ENCODE measurements at places on chromosomes 16 and 17. TPM values are rescaled to one million over a fixed set of nuclear protein-coding genes. Genes with fewer than 3 reads are reported as not detected.

GRCh38 chr16:52568983-52569690 lies 22.2 kb upstream of the TOX3 start:
- DNase-seq: no peak

GRCh38 chr17:34261568-34262337 lies 6.7 kb downstream of the CCL2 start:
- DNase-seq: no peak

- no peak for DNase-seq
Observed at GRCh38 chr16:19484096-19484495, 37.8 kb downstream of the GDE1 start.

DNA sequence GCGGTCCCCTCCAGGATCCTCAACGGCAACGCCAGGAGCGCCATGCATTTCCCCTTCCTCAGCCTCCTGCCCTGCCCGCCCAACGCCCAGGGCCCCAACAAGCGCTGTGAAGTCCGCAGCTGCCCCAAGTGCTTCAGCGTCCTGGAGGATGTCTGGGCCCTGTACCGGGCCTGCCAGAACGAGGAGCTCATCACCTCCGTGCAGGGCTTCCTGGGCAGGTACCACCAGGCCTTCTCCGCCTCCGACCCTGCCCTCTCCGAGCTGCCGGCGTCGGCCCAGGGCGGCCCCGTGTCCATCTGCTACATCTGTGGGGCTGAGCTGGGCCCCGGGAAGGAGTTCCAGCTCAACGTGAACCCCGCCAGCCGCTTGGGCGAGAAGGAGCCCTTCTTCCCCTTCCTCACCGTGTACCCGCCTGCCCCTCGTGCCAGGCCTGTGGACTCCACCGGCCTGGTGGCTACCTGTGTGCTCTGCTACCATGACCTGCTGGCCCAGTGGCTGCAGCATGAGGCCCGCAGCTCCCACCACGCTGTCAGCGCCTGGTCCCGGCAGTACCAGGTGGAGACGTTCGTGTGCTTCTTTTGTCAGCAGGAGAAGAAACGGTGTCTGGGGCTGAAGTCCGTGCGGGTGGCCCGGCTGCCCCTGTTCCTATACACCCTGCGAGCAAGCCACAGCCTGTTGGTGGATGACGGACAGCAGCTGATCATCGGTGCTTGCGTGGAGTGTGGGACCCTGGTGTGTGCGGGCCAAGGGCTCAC lies 58.9 kb upstream of the CIBAR2 start:
- no peak for DNase-seq

DNA sequence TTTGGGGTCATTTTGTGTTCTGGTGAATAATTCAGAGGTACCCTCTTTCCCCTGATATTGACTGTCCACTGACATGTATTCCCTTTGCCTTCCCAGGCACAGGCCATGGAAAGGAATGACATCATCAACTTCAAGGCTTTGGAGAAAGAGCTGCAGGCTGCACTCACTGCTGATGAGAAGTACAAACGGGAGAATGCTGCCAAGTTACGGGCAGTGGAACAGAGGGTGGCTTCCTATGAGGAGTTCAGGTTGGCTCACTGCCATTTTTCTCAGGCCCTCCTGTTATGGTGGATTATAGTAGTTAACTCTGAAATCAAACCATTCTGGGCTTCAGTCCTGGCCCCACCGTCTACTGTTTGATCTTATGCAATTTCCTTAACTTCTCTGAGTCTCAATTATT lies 1.6 kb upstream of the EFTUD2 start:
- no peak for DNase-seq

Gene PEMT
- total RNA-seq: 13.1 TPM

Measured in activated naive CD8-positive, alpha-beta T cell treated with anti-CD3 and anti-CD28 coated beads, Interleukin-2, amount 10 ng/mL, durations not matched to agents 7 days and 5 days (primary cell).